ENCODE measurements at places on chromosomes 13 and 19.

DNA sequence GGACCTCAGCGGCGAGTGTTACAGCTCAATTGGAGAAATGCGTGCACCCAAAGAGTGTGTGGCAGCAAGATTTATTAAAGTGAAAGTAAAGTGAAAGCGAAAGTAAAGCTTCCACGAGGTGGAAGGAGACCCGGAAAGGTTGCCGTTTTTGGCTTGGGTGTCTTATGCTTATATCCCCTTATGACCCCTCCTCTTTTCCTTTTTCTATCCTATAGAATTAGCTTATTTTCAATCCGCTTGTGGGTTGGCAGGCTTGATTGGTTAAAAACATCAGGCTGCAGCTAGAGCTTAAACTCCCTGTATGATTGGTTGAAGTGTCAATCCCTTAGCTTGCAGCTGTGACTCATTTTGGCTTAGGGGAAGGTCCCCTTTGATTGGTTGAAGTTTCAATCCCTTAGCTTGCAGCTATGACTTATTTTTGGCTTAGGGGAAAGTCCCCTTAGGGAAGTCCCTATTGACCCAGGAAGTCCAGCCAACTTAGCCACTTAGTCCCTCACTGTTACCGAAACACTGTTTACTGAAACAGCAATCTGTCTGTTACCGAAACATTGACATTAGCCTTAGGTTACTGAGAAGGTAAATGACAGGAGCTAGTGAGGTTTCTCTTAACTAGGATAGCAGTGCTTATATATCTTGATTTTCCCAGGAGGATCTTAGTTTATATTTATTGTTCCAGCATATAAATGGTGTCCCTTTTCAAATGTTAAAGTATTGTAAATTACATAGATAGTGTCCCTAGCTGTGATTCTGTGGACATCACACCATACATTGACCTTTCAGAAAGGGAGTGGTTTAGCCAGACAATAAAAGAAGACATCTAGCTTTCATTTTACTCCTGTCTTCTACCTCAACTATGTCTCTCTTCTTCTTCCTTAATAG lies 575.8 kb downstream of the DACH1 start:
- DNase-seq: no peak

- no peak for DNase-seq
Observed at GRCh38 chr13:59247171-59247570, 916.6 kb downstream of the DIAPH3 start.

- no peak for DNase-seq
Observed at GRCh38 chr13:40812102-40812501, 22.7 kb downstream of the SLC25A15 start.

- no peak for DNase-seq
Observed at GRCh38 chr13:91355099-91355825, 7.8 kb downstream of the MIR17HG start.

DNA sequence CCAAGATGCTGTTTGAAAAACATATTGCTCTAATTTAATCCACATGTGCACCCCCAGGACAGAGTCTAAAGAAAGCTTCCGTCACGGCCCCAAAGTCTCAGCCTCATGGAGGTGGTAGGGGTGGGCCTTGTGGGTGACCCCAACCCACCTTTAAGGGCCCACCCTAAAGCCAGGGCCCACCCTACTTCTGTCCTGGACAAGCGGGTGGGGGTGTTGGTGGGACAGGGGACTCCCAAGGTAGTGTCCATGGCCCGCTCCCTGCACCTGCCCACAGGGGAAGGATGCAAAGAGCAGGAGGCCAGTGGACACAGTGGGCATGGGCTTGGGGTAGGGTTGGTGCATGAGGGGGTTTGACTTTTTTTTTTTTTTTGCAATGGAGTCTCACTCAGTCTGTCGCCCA lies 66.8 kb downstream of the KCTD15 start:
- DNase-seq: no peak

GRCh38 chr19:51467864-51468544 lies 9.8 kb upstream of the SIGLEC8 start:
- no peak for DNase-seq

DNA sequence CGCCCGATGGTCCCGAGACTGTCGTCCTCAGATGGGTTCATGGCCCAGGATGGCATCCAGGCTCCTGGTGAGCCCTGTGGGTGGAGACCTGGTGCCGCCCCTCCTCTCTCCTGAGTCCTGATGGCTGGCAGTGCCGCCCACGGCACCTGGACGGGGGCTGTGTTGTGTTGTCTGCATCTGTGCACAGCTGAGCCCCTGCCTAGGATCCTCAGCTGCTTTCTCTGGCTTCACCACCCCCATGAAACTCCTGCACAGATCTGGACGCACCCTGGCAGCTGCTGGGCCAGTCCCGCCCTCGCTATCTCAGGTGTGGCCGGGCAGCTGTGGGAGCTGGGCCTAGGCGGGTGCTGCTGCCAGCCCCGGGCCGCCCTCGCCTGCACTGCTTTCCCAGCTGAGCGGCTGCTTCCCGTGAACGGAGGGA lies 27.7 kb downstream of the MCF2L start:
- DNase-seq: no peak

Measured in stimulated activated CD8-positive, alpha-beta memory T cell treated with anti-CD3 and anti-CD28 coated beads, Interleukin-15, amount 100 ng/mL, for 24 hours (primary cell).